ENCODE measurements at places on chromosomes 2 and 18.

- no peak for DNase-seq
Observed at GRCh38 chr2:111667001-111667400, 217.0 kb downstream of the ANAPC1 start.

GRCh38 chr2:214593727-214594126 is 182.9 kb downstream of the VWC2L start:
- DNase-seq, result peak; percentile 94

DNA sequence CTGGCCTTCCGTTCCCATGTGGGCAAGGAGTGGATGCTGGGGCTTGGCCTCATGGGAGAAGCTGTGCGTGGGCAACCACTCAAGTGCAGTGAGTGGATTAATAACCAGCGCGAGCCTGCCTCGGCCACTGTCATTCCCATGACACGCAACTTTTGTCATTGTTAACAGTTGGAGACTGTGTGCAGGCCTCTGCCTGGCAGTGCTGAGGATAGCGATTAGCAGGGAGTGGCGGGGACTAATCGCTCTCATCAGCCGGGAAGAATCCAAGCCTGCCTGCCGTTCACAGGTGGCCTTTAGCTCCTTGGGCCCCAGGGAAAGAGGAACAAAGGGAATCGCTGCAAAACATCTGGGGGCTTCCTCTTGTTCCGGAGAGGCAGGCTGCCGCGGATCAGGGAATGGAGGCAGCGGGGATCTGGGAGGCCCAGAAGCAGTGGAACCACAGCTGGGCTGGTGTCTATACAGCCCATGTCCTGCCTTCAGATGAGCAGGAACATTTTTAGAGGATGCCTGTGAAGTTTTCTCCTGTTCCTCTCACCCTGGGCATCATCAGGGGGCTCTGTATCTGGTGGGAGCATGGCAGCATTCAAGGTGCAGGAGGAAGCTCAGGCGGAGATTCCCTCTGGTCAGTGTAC is 53.8 kb downstream of the CTIF start:
- DNase-seq, result no peak

DNA sequence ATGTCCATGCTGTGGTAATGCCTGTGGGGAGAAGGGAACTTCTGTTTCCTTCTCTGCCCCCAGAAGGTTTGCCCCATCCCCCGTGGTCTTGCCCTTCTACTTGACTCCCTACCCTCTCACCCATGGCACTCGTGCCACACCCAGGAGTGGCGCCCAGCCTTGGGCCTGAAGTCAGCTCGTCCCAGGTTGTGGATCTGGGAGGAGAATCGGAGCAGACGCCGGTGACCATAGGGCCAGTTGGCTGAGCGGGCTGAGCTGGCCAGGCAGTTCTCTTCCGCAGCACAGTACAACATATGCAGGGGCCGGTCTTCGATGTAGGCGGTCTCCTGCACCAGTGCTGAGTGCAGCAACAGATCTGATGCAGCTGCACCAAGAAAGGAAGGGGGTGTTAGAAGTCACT is 4.7 kb downstream of the HTRA2 start:
- DNase-seq, result no peak

DNA sequence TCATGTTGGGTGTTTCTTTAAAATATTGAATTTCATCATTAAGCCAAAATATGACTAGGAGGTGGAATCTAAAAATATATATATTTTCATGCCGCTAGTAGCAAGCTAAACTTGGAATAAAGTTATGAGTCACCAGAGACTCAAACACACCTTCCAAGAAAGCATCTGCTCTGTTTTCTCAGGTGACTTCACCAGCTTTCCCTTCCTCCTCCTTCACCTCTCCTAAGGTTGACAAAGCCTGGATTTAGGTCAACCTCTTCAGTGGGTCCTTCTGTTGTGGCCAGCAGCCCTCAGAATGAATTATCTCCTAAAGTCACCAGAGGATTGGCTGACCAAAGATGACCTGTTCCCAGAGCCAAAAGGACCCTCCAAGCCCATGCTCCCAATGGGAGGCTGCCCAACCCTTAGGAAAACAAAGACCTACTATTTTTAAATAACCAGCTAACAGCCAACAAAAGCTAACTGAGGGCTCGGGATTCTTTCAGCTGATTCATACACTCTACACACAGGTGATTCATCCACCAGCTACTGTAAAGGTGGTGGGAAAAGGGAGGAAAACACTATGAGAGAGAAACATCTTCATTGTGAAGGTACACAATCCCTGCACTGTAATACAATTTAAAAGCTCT is 113.9 kb downstream of the MYO5B start:
- DNase-seq, result no peak

DNA sequence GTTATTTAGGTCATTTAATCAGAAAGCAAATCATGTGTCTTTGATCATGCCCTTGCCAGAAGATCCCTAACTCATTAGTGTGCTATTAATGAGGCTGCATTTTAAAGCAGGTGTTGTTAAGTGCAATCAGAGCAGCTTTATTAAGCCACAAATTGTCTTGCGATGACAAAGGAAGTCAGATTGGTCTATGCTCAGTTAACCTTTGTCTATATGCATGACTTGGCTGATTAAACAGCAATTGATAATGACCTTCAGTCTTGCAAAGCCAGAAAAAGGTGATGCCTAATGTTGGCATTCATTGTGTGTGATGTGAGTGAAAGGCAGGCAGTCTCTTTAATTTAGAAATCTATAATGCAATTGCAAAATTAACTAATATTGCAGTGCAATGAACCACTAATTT is 166.9 kb downstream of the RND3 start:
- DNase-seq, result no peak

All from astrocyte of the spinal cord (primary cell).